Stimulated activated CD4-positive, alpha-beta T cell treated with anti-CD3 and anti-CD28 coated beads, Interleukin-12 subunit alpha, Interleukin-12 subunit beta, amount 100 ng/mL, for 24 hours (primary cell): ENCODE measurements at places on chromosomes 2 and 18.

DNA sequence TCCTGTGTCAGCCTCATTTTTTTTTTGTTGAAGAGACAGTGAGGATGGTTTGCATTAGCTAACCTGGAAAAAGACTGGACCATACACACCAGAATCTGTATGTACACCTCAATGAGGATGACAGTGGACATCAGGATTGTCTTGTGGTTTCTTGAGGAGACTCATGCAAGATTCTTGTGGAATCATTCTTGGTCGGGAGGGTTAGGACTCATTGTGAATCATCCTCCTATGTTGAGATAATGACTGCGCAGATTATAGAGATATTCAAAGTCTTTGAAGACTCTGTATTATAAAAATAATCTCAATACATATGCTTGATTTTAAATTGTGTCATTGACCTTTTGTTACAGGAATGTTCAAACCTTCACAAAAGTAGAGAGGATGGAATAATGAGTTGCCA lies 49.1 kb upstream of the DOCK10 start:
- no peak for DNase-seq

GRCh38 chr2:232697807-232698110 lies 628 bp downstream of the GIGYF2 start:
- DNase-seq = peak; percentile 11

DNA sequence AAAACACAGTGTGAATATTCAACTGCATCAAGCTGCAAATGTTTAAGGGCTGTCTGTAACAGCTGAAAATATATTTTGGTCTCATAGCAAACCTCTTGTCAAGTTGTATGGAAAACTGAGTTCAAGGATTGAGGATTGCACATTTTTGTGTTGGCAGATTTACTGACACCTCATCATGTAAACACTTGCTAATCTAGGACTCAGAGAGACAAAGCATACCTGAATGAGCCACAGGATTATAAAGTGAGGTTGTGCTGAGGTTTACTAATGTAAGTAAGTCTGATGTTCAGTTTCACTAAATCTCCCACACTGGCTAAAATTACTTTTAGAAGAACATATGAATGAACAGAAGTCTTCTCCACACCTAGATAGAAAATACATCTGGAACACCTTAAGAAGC lies 1993.1 kb upstream of the CELF4 start:
- DNase-seq = no peak

GRCh38 chr2:26585100-26585499 lies 56.1 kb downstream of the CIB4 start:
- DNase-seq = no peak

- DNase-seq = no peak
Observed at GRCh38 chr18:70384181-70384790, 95.4 kb downstream of the SOCS6 start.

DNA sequence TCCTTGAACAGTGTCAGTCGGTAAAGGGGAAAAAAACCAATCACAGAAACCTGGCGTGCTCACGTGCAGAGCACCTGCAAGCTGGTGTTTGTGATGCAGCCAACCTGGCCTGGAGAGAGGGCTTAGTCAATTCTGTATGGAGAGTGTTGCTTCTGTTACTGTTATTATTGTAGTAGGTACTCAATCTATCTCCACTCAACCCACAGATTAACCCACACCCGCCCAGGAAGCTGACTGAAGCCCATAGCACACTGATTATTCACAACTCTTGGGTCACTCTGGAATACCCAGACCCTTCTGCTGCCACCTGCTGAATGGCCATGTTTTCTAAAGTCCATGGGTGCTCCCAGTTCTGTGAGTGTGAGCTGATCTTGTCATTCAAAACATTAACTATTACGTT lies 53.9 kb downstream of the TNFRSF11A start:
- no peak for DNase-seq

GRCh38 chr18:31162419-31162793 lies 250 bp downstream of the DSC1 start:
- DNase-seq = no peak

- no peak for DNase-seq
Observed at GRCh38 chr18:79554321-79554720, 125.3 kb upstream of the CTDP1 start.

GRCh38 chr2:162929571-162929970 lies 91.0 kb upstream of the KCNH7 start:
- no peak for DNase-seq

DNA sequence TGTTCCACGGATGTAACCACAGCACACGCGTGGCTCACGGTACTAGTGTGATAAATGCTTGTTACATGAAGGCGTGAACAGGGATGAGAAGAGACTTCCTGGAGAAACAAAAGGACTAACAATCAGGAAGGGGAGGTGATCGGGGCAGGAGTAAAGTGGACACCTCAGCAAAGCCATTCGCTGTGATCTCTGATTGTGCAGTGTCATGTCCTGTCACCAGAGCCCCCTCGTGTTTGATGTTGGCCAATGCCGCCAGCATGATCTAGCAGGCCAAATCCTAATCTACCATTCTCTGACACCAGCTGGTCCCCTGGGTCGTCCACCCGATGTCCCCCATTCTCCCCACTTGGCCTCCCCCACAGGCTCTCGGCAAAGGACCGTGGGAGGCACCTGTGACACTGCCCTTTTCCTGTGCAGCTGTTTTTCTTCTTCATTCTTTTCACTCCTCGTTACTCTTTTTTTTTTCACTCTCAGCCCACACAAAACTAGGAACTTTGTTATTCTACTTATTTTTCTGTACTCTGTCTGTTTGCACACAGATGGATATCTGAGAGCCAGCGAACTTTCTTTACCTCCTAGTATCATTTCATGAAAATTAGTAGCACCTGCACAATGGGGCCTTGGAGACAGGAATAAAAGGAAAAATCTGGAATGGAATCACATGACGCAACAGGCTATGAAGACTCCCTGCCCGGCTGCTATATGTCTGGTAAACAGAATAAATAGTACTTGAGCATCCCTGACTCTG lies 146.8 kb downstream of the TGIF1 start:
- DNase-seq = peak; percentile 33

DNA sequence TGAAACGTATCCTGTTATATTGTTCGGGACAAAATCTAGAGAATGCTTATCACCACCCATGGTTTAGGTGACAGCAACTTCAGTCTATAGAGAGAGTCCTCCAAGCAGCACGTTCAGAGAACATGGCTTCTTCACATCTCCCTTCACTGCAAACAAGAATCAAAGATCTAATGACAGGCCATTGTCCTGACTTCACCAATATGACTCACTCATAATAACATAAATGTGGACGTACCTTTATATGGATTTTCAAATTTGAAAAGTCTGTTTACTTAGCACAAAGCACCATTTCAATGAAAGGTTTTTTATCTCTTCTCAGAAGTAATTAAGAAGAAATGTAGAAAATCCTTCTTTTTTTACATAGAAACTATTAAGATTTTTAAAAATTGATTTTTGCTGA lies 46.7 kb downstream of the KLF7 start:
- DNase-seq = no peak

- no peak for DNase-seq
Observed at GRCh38 chr2:216165711-216166110, 56.6 kb downstream of the XRCC5 start.

DNA sequence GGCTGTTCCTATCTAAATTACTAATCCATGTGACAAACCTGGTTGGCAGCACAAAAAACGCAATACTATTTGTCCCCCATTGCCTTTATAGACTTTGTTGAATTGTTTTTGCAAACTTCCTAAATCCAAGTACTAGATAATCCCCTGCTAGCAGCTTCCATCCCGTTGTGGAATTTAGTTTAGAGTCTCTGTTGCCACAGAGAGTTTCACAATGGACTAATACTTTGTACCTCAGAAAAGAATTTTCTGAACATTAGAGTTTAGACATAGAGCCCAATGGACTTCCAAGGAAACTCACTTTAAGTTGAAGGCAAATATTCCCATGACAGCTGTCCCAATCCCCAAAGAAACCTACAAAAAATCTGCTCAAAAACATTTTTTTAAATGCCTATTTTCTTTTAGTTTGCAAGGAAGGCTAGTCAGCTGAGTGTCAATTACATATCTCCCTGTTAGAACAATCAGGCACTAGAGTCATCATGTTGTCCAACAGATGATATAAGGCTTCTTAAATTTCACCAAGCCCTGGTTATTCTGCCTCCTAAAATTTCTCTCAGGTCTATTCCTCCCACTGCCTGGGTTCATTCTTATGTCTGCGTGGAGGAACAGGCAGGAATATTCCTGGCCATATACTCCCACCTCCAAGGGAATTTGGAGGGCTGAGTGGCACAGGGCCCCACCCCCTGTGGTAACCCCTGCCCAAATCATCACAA lies 27.2 kb downstream of the RNF152 start:
- no peak for DNase-seq

DNA sequence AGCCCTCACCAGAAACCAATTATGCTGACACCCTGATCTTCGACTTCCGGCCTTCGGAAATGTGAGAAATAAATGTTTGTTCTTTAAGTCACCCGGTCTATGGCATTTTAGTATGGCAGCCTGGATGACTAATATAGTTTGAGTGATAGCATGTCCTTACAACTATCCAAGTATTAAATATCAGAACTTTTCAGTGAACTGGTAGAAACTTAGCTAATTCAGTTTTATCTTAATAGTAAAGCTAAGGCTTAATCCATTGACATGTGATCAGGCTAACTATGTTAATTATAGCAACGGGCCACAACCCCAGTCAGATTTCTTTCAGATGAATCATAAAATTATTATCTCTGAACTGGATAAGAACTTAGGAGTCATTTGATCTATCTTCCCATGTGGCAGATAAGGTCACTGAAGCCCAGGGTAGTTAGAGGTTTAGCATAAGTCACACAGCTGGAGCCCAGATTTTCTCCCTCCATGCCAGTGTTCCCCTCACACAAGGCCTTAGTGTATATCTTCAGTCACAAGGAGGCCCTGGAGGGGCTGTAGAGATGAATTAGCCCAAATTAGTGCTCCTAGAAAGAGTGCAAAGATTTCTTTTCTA lies 40.7 kb upstream of the UPP2 start:
- no peak for DNase-seq
